Omental fat pad (tissue), 4 donors: ENCODE measurements at places on chromosomes 6 and 20. TPM values are rescaled to one million over a fixed set of nuclear protein-coding genes. Genes with fewer than 3 reads are reported as not detected.

The SOX12 gene
- total RNA-seq: 3.3 TPM

The PNPLA1 gene
- total RNA-seq: 0.37 TPM

The HLA-DOA gene
- total RNA-seq: 1.0 TPM

The BPI gene
- 0.63 TPM for total RNA-seq

The GTF3C6 gene
- 29.6 TPM for total RNA-seq

The FAM209B gene
- total RNA-seq: not detected
